Jurkat, Clone E6-1 (cell line): ENCODE measurements at places on chromosomes 4 and X.

GRCh38 chrX:45083314-45083713 lies 117.4 kb downstream of the DIPK2B start:
- DNase-seq, result peak; percentile 15

DNA sequence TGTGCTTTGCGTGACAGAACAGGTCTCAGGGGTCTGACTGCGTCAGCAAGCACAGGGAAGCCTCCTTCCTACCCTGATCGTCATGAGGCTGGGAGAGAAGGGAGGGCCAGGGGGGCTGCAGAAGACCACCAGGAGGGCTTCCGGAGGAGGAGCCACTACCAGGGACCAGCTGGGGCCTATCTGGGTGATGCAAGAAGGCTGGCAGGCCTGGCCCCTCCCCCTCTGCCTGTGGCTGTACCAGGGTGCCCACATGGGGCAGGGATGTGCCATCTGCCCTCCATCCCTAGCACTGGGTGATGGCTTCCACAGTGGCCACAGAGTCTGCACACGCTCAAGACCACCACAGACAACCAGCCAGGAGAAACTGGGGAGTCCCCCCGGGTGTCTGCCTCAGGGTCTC lies 116.4 kb upstream of the NKX1-1 start:
- DNase-seq, result no peak

- no peak for DNase-seq
These were observed 791 bp downstream of the GUCY1B1 start for GRCh38 chr4:155759372-155760252.

DNA sequence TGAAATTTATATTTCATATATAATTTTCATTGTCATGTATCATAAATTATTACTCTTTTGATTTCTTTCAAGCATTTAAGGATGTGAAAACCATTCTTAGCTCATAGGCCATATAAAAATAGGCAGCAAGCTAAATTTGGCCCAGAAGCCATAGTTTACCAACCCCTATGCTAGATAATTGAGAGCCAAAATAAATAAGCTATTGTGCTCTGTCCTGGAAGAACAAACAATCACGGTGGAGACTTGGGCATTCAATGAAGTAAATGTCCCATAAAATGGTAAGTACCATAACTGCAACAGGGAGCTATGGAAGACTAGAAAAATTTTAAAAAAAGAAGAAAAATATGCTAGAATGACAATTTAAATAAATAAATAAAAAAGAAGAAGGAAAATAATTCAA lies 60.9 kb upstream of the PACRGL start:
- no peak for DNase-seq

DNA sequence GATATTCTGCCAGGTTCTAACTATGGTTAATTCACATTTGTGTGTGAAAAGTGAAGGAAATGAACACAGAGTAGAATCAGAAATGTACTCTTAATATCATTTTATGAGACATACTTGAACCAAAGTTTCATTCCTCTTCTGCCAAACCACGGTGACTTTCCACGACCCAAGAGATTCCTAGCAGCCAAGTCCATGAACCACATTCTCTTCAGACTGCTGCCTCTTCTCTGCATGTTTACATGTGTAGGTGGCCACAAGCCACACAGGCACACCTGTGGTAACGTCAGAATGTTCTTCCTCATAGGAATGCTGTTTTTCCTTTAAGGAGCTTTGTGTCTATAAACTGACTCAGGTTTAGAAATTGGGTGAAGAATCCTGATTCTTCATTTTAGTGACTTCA lies 1411.2 kb downstream of the RAPGEF2 start:
- DNase-seq, result no peak

- no peak for DNase-seq
These were observed 3.4 kb downstream of the ABHD18 start for GRCh38 chr4:127968586-127968985.

DNA sequence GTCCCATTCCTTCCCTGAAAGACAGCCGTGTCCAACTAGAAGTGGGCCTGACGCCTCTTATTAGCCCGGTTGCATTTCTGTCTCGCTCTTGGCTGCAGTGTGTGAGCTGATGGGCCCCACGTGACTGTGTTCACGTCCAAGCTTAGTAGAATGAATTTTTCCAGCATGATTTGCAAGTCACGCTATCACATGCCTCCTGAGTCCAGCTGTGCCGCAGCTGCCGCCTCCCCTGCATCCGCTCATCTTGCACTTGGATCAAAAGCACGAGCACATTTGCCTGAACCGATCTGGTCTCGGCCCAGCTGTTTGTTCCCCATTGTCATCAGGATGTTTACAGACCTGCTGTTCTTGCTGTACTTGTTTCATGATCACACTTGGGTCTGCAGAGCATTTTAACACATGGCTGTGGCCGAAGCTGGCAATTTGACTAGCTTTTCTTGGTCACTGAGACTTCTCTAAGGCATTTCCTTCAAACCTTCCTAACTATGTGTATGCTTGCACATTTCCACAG lies 126.5 kb downstream of the KIT start:
- no peak for DNase-seq

- no peak for DNase-seq
These were observed 202.9 kb upstream of the BOD1L1 start for GRCh38 chr4:13830449-13830848.

DNA sequence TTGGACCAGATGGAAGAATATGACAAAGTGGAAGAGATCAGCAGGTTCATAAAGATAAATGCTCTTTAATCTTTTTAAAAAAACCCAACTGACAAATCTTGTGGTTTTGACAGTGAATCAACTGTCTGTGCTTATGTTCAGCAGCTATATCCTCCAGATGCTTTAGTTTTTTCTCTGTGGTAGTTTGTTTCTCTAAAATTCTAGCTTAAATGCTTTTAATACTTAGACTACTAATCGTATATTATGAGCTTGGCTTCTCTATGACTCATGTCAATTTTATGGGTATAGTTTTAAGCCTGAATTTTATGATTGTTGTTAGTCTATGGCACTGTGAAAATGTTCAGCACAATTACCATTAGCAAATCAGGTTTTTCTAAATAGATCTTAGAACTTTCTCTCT lies 12.9 kb downstream of the HHIP start:
- peak; percentile 93 for DNase-seq

- DNase-seq, result no peak
These were observed 274.1 kb downstream of the ARHGAP10 start for GRCh38 chr4:148006001-148006400.

- no peak for DNase-seq
These were observed 167.5 kb upstream of the USP38 start for GRCh38 chr4:143017210-143017609.

DNA sequence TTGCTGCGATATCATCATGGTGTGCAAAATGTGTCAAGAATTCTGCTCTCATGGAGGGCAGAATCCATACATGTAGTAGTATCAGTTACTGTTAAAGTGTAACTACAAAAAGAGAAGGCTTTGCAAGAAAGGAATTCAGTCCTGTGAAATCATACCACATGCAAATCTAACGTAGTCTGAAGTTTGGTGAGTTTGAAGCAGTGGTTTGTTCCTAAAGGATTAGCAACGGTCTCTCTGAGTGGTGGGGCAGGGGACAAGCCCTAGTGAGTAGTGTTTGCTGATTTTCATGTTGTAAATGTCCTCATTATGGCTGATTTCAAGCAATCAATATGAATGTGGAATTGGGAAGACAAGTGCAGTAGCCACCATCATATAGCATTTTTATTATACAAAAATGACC lies 47.1 kb upstream of the CLNK start:
- no peak for DNase-seq

- no peak for DNase-seq
These were observed 506.0 kb upstream of the FAM241A start for GRCh38 chr4:111639120-111639690.

GRCh38 chr4:123922847-123923246 lies 526.3 kb downstream of the SPRY1 start:
- DNase-seq, result no peak

GRCh38 chrX:108399418-108400165 lies 38.6 kb downstream of the COL4A6 start:
- DNase-seq, result no peak

- DNase-seq, result no peak
These were observed 305.5 kb downstream of the RAB28 start for GRCh38 chr4:13178621-13179020.

DNA sequence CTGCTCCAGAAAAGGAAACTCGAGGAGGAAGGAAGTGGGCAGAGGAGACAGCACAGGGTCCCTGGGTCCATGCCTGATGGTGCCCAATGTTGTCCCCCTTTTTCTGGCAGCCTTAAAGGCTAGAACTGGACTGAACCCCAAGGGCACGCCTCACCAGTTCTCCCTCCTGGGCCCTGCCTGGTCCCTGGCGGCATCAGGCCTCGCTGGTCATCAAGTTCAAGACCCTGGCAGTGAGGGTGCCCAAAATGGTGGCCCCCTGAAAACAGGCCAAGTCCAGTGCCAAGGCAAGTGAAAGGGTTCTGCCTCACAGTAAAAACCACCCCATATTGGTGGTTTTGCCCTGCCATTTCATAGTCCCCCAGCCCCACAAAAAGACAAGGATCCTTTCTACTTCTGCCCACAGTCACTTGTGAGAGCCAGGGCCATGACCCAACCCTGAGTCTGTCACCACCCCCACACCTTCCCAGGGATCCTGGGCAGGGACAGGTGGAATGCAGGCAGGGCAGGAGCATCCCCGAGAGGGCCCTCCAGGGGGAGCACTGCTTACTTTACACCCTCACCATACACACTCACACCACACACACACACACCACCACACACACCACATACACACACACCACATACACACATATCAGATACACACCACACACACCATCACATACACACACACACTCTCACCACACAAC lies 107.6 kb downstream of the DCTD start:
- DNase-seq, result no peak

DNA sequence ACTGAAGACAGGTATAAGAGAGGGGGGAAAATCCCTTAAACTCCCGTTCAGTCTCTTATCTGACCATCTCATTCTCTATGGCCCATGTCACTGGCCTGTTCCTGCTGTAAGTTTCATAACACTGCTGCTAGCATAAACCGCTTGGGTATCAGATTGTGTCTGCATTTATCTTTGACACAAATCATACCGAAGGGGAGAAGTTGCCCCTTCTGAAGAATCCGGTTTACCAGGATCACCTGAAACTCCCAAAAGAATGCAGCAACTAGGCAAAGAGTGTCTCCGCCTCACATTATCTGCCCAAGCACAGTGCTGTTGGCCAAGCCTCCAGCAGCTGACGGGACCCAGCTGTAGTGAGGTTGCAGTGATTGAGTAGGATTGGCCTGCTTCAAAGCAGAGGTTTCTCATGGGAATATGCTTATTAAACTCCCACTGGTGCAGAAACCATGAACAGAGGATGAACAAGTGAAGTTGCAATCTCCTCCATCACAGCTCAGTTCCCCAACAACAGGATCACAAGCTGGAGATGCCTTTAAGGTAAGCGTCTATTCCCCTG lies 71.3 kb upstream of the PUDP start:
- DNase-seq, result no peak

DNA sequence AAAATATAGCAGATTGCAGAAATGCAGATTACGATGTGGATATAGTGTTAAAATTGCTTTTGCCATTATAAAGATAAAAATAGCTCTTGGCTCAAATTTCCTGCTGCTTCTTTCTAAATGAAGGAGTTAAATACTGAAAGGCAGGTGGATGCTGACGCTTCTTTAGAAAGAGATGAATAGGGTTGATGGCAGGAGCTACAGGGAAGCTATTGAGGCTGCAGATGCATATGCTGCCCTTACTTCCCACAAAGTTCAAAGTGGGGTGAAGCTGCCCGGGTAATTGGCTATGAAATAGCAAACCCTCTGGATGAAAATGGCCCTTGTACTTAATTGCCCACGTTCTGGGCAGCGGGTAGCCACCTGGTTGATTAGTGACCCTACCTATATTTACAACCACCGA lies 379.5 kb downstream of the ZIC3 start:
- no peak for DNase-seq

DNA sequence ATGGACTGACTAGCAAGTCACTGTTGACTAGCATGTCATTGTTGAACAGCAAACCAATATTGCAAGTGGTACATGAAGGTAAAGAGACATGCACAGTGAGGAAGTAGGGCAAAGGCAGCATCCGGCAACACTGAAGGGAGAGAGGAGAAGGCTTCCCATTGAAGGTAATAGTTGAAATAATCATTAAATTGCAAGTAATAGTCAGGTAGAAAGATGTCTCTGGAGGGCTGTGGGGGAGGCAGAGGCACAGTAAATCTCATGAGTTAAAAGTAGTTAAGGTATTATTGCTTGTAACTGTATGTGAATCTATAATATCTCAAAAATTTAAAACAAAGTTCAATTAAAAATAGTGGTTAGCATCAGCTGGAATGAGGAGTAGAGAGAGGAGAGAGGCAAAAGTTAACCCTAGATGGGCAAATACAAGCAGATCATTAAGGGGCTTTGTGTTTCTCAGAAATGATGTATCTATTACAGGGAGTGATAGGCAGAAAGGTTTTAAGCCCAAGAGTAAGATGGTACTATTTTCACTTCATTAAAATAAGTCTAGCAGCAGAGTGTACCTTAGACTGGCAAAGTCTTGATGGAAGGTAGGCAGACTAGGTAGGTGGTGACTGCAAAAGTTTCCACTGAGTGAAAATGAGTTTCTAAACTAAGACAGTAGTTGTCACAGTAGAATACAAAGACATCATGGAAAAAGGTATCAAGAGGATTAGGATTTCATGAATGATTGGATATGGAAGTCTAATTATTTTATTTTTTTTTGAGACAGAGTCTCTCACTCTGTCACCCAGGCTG lies 776.6 kb downstream of the RAB28 start:
- no peak for DNase-seq

GRCh38 chrX:13346646-13347045 lies 26.8 kb upstream of the ATXN3L start:
- no peak for DNase-seq

DNA sequence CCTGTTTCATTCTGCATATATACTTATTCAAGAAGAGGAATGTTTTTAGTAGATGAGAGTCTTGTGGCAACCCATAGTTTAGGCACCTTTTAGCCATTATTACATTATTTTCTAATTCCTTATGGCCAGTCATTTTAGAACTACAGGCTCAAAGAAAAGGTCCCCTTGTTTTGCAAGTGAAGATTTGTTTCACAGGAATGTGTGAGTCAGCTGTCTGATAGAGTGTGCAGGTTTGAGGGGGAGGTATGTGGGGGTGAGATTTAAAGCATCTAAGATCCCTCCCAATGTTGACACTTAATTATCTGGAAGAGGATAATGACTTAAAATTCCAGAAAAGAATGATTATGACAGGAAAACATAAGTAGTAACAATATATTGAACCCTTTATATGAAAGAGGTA lies 495.6 kb downstream of the KCNIP4 start:
- DNase-seq, result no peak

GRCh38 chrX:41922431-41923151 lies 763 bp downstream of the CASK start:
- no peak for DNase-seq

GRCh38 chr4:13944095-13944511 lies 316.6 kb upstream of the BOD1L1 start:
- DNase-seq, result no peak

DNA sequence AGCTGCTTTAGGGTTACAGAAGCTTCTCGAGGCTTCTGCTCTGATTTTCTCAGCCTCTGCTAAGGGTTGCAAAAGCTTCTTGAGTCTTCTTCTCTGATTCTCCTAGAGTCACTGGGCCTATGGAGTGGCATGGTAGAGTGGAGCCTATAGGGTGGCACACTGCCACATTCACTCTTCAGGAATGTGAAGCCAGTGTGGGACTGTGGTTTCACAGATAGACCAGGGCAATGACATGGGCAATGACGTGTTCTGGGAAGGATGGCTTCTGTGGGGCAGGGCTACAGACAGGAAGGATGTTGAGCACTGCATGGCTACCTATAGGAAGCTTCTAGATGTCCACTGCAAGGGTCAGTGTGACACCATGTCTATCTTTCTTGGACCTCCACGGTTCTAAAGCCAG lies 11.0 kb upstream of the MAMLD1 start:
- no peak for DNase-seq

GRCh38 chr4:82901183-82901718 lies 716 bp downstream of the THAP9 start:
- DNase-seq, result no peak
